Fibroblast of lung (primary cell): ENCODE measurements at places on chromosomes 12 and 14. TPM values are rescaled to one million over a fixed set of nuclear protein-coding genes. Genes with fewer than 3 reads are reported as not detected.

- peak; percentile 63 for DNase-seq
These were observed 33.5 kb downstream of the C12orf50 start for GRCh38 chr12:87995581-87996178.

DNA sequence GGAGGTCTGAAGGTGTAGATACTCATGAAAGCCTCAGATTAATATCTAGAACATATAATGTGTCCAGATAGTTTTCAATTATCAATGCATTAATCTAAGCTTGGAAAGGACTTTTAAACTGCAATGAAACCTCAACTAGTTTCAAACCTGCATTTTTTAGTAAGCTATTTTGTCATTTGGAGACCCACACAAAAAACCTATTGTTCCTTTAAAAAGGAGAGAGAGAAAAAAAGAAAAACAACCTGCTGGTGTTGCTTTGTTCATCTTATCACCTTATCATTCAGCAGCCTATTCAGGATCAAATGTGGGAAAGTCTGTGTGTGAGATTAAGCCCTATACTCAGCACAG, 215.7 kb upstream of the PLEKHG7 start:
- DNase-seq = no peak

GRCh38 chr14:100618763-100619320, 31.6 kb upstream of the BEGAIN start:
- no peak for DNase-seq

- DNase-seq = no peak
These were observed 23.6 kb downstream of the PGAM5 start for GRCh38 chr12:132734206-132734605.

GRCh38 chr12:107731366-107731765, 29.6 kb downstream of the PRDM4 start:
- no peak for DNase-seq

DNA sequence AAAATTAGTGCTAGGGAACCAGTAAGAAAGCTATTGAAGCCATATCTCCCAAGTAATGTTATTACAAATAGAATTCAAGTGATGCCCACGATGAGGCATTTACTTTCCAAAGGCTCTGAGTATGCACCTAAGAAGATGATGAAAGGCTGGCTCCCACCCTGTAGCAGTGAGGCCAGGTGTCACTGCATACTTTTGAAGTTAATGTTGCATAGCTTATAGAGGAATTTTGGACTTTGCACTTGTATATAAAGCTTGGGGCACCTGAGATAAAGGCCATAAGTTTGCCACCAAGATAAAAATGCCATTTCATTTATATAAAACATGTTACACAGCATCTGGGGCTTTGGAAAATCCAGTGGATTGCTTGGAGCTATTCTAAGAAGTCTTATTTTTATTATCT, 96.2 kb downstream of the PTPRB start:
- DNase-seq = no peak

DNA sequence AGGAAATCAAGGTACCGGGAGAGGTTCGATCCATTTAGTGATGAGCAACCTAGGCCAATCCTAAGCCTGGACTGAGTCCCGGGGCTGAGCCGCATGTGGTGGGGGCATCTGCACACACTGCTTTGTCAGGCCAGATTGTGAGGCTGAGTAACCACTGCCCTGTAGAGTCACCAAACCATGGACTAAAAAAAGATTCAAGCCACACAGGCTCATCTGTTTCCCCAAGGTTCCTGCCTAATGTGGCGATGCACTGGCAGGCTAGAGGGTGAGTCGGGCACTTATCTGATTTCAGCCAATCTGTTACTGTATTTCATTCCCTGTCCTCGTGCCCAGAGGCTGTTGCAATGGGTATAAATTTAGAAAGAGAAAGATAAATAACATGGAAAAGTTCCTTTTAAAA, 140.8 kb downstream of the TTC7B start:
- peak; percentile 62 for DNase-seq

GRCh38 chr12:110965574-110965973, 45.2 kb upstream of the MYL2 start:
- no peak for DNase-seq

DNA sequence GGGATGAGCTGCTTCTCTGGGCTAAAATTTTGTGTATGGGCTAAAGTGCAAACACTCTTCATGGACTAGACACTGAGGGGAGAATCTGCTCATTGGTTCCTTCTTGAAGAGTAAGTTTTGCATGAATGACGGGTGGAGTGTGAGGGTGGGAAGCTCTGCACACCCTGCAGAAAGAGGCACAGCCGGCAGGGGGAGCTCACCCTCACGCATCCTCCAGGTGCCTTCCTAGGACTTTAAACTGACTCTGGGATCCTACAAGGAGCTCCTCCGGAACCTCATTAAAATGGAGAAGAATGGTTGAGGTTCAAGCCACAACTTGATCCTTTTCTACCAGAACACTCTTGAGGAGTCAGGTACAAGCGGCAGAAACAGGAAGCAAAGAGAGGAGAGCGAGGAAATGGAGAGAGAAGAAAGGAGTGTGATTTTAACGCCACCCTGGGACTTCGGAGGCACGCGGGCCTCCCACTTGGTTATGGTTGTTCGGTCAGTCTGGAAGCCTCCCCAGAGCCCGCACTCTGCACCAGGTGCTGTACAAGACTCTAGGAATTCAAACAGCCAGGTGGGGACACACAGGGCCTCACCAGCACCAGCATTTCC, 87.5 kb downstream of the SETD3 start:
- DNase-seq = peak; percentile 36

GRCh38 chr14:99033951-99034350, 238.0 kb downstream of the BCL11B start:
- no peak for DNase-seq

Gene BCAT1
- total RNA-seq = 93.7 and 162 TPM in 2 replicates

Gene CDCA4
- 7.9 and 8.0 TPM in 2 replicates for total RNA-seq

Gene CACNA2D4
- 0.26 and 0.99 TPM in 2 replicates for total RNA-seq
